Progenitor cell of endocrine pancreas (in vitro differentiated cells): ENCODE measurements at places on chromosomes 2 and 18. TPM values are rescaled to one million over a fixed set of nuclear protein-coding genes. Genes with fewer than 3 reads are reported as not detected.

- no peak for DNase-seq
Observed at GRCh38 chr2:209382775-209383174, 41.1 kb upstream of the MAP2 start.

DNA sequence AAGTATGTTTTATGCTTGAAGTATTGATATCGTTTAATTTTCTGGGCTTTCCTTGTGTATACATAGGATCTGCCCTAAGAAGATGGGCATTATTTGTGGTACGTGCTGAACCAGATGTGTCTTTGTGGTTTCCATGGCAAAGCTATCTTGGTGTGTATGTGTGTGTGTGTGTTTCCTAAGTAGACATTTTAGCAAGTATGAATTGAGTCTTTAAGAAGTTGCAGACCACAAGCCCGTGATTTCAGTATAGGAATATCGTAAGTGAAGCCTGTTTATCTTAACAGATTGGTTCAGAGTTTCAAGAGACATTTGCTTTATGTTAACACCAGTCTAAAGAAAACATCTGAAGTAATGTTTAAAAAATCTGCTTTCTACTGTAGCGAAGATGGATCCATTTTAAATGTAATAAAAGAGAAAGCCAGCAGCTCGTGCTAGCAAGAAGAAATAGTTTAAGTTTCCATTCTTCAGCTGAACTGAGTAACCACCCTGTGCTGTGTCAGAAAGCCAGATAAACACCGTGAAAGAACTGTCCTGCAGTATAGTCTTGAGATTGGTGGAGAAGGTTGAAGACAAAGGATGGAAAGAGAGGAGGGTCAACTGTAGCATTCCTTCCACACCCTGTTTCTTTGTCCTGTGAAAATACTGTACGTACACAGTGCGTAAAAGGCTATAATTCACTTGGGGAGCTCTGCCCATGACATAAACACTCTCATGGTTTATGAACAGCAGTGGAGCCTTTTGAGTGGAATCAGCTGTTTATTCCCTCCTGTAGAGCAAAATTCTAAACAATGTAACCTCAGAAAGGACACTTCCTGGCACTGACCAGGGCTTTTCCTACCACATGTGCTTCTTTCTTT is 91.9 kb upstream of the FOSL2 start:
- DNase-seq: no peak

DNA sequence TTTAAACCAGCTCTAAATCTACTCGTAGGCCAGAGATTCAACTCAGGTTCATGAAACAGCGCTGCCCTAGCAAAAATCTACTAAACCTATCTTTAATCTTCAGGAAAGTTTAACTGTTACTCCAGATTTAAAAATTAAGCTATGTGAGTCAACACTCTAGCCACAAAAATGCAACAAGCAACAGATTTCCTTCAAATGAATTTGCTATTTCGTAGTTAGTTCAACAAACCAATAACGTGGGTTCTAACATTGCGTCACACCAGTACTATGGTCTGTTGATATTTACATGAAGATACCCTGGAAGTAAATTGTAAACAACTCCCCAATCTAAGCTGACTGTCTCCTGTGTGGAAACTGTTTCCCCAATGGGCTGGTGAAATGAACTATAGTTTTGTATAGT is 71.2 kb downstream of the FIGN start:
- DNase-seq: no peak

- DNase-seq: no peak
Observed at GRCh38 chr2:3703236-3703756, at the start of gene DCDC2C. TSS of gene DCDC2C (plus strand) at chr2:3703575. CDS start at chr2:3703752, 177 bp downstream.

DNA sequence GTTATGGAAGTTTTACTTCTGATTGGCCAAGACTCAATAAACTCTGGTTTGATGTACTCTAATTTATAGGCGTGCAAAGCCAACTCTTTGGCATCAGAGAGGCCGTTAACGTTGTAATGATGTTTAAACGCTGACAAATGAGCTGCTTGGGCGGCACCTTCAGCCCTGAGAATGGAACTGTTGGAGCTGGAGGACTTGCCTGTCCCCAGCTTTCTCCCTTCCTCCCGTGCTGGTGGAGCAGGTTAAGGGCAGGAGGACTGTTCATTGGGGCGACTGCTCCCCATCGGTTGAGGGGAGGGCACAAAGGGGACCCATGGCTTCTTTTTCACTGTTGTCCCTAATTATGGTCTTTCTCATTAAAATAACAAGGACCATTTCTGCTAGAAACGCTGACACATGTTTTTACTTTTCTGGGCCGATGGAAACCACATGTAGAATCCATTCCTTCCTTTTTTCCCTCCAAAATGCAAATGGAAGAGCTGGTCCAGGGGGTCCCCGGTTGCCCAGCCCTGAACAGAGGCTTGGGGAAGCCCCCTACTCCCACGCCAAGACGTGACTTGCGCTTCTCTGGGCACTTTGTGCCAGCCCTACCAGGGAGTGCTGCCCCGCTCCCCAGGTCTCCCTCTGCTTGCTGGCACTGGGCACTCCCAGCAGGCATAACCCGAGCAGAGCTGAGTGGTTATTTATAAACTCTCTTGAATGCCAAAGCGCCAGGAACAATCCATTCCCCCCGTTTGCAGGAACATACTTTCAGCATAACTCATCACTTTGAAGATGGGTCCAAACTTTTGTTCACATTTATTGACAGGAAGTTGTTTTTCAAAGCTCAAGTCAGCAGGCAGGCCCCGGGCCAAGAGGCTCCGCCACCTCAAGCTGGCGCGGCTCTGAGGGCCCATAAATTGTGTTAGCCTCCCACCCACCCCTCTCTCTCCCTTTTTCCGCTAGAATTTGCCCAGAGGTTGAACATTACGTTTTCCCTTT is 170.1 kb downstream of the ASB1 start:
- no peak for DNase-seq

GRCh38 chr2:179454443-179455171 is 190.0 kb upstream of the SESTD1 start:
- DNase-seq: no peak

DNA sequence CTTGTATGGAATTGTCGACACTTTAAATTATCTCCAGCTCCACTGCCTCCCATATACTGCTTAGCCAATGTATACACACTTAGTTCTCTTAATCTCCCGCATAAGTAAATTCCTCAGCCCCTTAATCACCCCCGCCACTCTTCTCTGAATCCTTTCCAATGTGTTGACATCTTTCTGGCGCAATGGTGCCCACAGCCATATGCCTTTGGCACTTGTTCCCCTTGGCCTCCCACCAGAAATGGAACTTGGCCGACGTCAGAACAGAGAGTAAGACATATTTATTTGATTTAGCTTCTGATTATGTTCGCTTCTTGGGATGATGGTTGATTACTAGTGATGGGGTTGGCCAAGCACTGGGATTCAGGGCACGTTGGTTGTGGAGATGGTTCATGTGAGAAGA is 1089.3 kb upstream of the CELF4 start:
- no peak for DNase-seq

GRCh38 chr2:100211521-100211920 is 69.1 kb upstream of the AFF3 start:
- no peak for DNase-seq

DNA sequence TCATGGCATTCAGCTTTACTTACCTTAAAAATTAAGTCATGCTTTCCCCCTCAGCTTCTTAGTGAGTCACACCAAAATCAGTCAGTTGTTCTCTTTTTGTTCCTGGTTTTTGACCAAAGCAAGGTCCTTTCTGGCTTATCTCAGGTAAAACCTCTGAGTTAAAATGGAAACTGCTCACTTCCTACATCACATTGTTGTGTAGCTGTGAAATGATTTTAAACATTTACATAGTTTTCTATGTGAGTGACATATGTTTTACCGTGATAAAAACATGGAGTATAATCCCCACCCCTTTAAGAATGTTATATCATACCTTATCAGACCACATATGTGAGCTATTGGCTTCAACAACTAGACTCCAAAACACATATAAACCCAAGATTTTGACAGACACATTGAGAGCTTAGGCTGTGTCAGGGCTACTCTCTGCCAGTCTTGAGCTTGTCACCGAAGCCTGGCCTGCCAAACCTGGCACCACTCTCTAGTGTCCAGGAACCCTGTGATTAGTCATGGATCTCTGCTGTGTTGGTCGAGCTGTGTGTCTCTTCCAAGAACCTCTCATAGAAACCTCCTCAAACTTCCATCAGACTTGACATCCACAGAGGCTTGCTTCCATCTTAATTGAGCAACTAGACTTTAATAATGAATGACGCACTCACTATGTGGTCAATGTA is 294.5 kb upstream of the FBXO11 start:
- DNase-seq: no peak

GRCh38 chr2:237786936-237787335 is 11.6 kb upstream of the RBM44 start:
- DNase-seq: no peak

The EFR3B gene
- total RNA-seq: 22.1 and 23.3 TPM in 2 replicates

The FBXO36 gene
- 3.9 and 4.0 TPM in 2 replicates for total RNA-seq

The KCNK3 gene
- 1.2 and 1.5 TPM in 2 replicates for total RNA-seq

The C2orf78 gene
- total RNA-seq: not detected in 2 replicates
